ENCODE measurements at places on chromosomes 7 and 10.
A peak's percentile ranks its signal among the peaks of the same experiment; 100 is the strongest.

GRCh38 chr10:63430999-63431356 lies 34.8 kb downstream of the JMJD1C start:
- DNase-seq = peak; percentile 47

DNA sequence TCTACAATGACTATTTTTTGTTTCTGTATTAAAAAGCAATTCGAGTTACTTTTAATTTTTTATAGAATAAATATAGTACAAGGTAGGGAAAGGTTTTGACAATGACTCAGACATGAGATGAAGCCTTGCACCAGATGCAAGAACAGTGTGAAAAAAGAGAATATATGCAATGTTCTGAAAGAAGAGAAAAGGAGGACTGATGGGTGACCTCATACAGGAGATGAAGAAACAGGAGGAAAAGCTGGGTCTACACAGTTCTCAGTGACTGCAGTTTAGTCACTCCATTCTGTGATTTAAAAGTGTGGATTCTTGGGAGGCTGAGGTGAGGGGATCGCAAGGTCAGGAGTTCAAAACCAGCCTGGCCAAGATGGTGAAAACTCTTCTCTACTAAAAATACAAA lies 38.3 kb upstream of the YAE1 start:
- DNase-seq = no peak

DNA sequence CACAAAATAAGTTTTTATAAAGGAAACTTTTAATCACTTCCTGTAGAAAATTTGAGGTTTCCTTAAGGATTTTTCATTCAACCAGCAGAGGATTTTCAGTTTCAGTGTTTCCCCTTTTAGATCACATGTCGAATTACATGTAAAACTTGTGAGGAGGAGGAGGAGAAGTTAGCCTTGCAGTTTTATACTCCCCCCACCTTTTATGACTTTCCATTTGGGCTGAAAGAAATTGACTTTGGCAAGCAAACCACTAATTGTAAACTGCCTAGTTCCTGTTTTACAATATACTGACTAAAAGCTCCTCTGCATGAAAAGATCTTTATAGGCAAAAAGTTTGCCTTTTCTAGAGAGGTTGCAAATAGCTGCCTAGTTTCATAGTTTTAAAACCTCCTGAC lies 3.0 kb downstream of the BAMBI start:
- DNase-seq = peak; percentile 91

DNA sequence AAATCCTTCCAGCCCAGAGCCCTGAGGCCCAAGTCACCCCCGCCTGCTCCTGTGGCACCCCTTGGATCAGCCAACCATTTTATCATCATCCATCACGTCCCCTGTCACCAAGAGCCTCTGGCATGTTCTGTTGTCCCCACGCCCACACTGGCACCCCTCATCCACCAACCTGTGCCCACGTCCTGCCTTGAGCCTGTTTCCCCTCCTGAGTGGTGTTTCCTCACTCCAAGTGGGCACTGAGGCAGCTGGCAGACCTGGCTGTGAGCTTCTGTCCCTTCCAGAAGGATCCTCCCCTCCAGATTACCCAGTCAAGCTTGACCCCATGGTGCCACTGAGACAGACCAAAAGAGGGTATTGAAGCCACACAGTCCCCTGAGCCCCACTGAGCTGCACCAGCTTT lies 71.4 kb upstream of the ANTXRL start:
- DNase-seq = no peak

DNA sequence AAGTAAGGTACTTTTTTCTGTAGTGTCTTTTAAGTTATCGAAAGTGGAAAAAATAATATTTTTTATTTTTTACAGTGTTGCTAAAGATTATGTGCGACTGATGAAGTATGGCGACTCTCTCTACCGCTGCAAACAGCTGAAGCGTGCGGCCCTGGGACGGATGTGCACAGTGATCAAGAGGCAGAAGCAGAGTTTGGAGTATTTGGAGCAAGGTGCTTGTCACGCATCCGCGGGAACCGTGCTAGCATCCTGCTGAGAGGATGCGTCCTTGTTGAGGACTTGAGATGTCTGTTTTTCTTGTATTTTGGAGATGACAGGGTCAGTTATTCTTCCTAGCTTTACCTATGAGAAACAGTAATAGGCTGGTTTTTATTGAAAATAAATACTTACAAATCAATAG lies 7.8 kb downstream of the GTPBP4 start:
- no peak for DNase-seq

DNA sequence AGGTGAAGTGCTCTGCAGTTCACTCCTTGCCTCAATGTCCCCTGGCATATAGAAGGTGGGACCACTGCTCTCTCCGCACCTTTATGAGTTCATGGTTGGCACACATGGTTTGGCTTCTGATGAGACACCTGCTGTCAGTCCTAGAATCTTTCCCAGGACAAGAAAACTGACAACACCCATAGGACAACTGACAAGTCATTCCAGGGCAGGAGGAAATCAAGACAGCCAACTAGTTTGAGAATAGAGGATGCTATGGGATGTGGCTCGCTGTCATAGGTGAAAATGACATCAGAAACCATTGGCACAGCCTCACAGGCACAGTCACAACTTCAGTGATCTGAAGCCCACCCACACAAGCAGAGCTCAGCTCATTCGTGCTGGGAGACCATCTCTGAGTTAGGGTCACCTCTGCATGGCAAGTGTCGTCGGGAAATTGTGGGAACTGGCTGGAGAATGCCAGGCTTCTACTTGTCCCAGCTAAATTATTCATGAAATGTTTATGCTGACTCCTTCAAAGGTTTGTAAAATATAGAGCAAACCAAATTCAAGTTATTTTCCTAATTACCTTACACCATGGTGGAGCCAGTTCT lies 762.4 kb downstream of the GRID1 start:
- DNase-seq = no peak

DNA sequence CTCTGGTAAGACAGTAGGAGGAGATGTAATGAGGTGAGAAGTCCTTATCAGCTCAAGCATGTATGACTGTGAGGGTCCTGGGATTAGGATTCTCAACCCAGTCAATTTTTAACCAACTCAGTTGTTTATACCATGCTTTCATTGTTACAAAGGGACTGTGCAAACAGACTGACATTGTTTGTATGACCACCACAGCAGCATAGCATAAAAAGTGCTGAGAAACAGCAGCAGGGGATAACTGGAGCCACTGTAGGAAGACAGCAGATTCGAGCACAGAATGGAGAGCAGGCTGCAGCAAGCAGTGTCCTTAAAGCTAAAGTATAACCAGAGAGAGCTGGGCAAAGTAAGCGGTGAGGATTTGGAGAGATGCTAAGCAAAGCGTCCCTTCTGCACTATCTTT lies 829.5 kb downstream of the REEP3 start:
- DNase-seq = no peak

DNA sequence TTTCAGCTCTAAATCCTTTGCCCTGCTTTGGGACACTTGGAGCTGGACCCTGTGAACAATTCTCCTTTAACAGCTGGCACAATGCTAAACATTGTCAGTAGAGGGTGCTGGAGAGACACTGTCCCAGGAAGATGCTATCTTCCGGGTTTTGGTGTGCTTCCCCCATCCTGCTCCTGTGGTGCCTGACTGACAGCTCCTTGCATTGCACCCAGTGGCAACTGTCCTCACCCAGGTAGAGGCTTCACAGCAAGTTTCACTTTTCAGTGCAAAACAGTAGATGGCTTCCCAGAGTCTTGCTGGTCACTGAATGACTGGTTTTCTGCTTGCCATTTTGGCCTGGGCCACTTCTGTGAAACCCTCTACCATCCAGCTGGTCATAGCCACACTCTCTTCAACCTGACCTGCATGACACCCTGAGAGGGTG lies 77.3 kb downstream of the CDC14C start:
- DNase-seq = peak; percentile 53

DNA sequence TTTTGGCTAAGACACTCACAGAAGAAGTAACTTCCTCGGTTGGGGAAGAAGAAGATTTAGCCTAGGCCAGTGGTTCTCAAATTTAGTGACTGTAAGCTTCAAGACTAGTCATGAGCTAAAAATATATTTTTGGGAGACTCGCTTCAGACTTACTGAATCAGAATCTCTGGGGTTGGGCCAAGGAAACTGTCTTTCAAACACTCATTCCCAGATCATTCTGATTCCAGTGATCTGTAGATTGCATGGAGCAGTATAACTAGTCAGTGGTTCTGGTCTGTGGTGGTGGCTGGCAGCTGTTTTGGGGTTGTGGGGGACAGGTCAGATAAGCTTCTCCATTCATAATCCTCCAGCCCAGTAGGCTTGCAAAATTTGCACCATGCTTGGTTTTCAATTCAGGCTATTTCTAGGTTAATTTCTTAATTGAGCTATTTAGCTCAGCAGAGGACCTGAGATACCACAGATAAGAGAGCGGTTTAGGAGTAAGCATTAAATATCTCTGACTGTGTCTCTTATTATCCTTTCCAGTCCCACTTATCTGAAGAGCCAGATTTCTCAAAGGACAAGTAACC lies 3.8 kb upstream of the KAT6B start:
- peak; percentile 64 for DNase-seq

- DNase-seq = no peak
These were observed 5.9 kb upstream of the IFIT1B start for GRCh38 chr10:89371987-89372386.

- DNase-seq = no peak
These were observed 226.2 kb downstream of the THSD7A start for GRCh38 chr7:11605749-11606148.

DNA sequence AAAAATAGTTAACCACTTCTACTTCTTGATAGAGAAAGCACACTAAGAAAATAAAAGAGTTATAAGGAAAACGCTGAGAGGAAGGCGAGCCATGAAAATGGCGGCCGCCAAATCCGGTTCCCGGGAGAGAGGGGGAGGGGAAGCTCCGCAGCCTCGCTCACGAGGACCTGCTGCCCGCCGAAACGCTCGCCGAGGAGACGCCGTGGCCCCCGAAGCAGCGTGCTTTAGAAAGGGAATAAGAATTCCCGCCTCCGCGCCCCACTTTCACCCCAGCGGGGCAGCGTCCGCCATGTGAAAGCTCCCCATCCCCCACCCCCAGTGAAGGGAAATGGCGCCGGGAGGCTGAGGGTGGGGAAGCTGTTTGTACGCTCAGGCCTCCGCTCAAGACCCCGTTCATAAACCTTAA lies 505 bp downstream of the HNRNPA2B1 start:
- peak; percentile 54 for DNase-seq

GRCh38 chr7:124907490-124907889 lies 22.1 kb downstream of the POT1 start:
- DNase-seq = no peak

DNA sequence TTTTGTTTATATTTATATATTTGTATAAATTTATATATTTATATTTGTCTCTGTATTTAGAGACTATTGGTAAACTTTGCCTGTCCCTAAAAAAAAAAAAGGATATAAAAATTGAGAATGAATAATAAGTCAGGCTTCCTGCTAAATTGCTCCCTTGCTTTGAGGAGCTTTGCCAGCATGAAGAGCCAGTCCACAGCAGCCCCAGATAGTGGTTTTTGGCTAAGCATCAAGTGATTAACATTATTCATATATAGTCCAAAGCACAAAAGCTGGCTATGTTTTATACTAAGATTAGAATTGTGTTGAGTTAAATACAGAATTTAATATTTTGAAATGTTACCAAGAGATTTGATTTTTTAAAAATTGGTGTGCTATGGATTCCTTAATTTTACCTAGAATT lies 264.9 kb upstream of the FERD3L start:
- DNase-seq = no peak

DNA sequence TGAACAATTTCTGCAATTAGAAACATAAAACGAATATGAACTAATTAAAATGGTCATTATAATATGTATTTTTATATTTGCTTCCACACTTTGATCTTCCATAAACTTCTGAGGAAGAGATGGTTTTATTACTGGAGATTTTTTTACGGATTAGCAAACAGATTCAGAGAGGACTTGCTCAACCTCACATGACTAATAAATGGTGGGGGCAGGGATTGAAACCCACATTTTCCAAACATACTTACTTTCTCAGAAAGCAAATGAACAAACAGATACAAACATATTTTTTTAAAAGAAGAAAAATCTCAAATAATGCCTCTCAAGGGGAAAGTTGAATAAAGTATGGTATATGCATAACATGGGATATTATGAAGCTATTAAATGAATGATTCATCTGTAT lies 18.3 kb downstream of the ANKMY2 start:
- no peak for DNase-seq

GRCh38 chr7:30478349-30479201 lies at the start of gene NOD1:
NOD1 (minus strand) TSS chr7:30478784; CDS start chr7:30456921, 21,863 bp downstream.
- peak; percentile 72 for DNase-seq

DNA sequence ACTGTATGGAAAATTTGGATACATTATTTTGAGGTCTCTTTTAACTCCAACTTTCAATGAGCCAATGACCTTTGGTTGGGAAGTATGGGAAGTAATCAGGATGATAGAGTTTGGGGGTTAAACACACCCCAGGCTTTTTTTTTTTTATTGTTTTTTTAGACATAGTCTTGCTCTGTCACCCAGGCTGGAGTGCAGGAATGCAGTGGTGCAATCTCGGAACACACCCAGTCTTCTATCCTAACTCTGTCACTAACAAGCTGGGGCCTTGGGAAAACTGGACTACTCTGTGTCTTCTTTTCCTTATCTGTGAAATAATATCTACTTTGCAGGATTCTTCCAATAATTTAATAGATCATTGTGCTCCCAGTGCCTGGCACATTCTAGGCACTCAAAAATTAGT lies 37.6 kb upstream of the AGBL3 start:
- DNase-seq = no peak

DNA sequence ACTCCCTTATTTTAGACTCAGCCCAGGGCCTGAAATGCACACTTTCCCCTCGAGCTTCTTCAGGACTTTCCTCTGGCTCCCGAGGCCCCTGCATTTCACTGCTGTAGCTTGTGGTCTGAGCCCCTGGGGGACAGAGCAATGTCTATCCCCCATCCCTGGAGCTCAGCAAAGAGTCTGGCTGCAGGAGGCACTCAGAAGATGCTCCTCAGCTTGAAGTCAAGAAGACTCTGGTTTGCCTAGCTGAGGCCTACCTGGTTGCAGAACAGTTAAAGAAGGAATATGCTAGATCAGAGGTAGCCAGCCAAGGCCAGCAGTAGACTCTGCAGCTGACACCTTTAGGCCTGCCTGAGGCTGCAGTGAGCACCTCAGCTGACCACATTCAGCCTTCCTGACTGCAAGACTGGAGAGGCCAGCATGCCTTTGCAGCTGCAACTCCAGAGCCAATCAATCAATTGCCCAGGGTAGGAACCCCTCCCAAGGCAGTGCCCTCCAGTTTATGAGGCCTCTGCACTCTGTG lies 36.9 kb upstream of the IKZF1 start:
- no peak for DNase-seq

- no peak for DNase-seq
These were observed 860 bp downstream of the IQUB start for GRCh38 chr7:123533553-123533917.

GRCh38 chr7:130409067-130409711 lies 28.9 kb downstream of the CPA1 start:
- DNase-seq = no peak

GRCh38 chr7:28228396-28228795 lies 47.8 kb upstream of the JAZF1 start:
- no peak for DNase-seq

GRCh38 chr7:956031-956430 lies 1.6 kb upstream of the ADAP1 start:
- no peak for DNase-seq

Measured in MV-4-11 (cell line).